HTR-8/SVneo (cell line): ENCODE measurements at places on chromosomes 6 and 20.
A peak's percentile ranks its signal among the peaks of the same experiment; 100 is the strongest.

GRCh38 chr6:116330511-116330910 is 40.2 kb upstream of the DSE start:
- no peak for DNase-seq

- peak; percentile 22 for DNase-seq
These were observed 52.3 kb upstream of the IFNGR1 start for GRCh38 chr6:137271245-137272183.

- DNase-seq: no peak
These were observed 124.5 kb upstream of the GJE1 start for GRCh38 chr6:142008016-142008735.

GRCh38 chr6:43913375-43914271 is 143.6 kb downstream of the VEGFA start:
- no peak for DNase-seq

GRCh38 chr20:2688041-2688591 is 4.5 kb upstream of the EBF4 start:
- DNase-seq: no peak

DNA sequence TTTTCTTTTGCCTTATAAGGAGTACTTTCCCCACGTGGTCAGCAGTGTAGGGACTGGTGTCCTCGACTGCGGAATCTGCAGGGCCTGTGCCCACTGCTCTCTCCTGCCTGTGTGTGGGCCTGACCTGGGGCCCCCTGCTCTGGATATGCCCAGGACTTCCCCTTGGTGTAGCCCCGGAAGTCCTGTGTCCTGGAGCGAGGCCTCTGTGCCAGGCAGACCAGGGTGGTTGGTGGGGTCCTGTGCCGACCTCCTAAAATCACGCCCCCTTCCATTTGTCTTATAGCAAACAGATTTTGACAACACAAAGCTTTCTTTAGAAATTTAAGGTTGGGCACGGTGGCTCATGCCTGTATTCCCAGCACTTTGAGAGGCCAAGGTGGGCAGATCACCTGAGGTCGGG is 64.2 kb downstream of the DLL1 start:
- DNase-seq: no peak

- DNase-seq: no peak
These were observed 407 bp downstream of the GABRR2 start for GRCh38 chr6:89314692-89315091.
